Activated naive CD8-positive, alpha-beta T cell treated with anti-CD3 and anti-CD28 coated beads, Interleukin-2, amount 50 U/mL, for 16 hours (primary cell): ENCODE measurements at places on chromosomes 3 and 15.

DNA sequence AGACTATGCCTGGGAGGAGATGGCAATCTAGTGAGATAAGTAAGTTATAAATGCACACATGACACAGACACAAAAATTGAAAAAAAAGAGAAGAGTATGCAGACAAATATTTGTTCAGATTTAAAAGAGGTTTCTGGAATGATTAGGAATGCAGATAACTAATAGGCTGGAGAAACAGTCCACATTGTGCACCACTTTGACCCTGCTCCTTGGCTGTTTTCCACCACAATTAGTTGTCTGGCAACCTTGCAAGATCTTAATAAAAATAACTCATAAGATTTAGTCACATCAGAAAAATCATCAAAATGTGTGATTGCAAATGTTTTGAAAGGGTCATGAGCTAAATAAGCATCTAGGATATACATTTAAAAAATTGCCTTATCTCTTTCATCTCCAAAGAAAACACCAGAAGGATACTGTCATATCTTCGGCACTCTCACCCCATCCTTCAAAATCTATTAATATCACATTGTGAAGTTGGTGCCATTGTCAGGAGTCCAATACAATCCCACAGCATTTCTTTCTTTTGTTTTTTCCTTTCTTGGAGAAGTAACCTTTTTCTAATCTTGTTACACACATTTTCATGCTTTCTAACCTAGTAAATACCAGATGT is 153.7 kb upstream of the KCNMB2 start:
- no peak for DNase-seq

GRCh38 chr15:27219636-27220035 is 248.7 kb downstream of the GABRG3 start:
- DNase-seq, result no peak

- DNase-seq, result peak; percentile 49
Measured at GRCh38 chr15:33226559-33227181, 32.2 kb upstream of the FMN1 start.

GRCh38 chr3:186362988-186363387 is 954 bp upstream of the DGKG start:
- no peak for DNase-seq

- DNase-seq, result no peak
Measured at GRCh38 chr15:97196048-97197014, 764.2 kb upstream of the ARRDC4 start.

- DNase-seq, result no peak
Measured at GRCh38 chr3:172138193-172138537, 98.8 kb downstream of the FNDC3B start.

- no peak for DNase-seq
Measured at GRCh38 chr3:46321461-46322104, 32.3 kb upstream of the CCR2 start.

DNA sequence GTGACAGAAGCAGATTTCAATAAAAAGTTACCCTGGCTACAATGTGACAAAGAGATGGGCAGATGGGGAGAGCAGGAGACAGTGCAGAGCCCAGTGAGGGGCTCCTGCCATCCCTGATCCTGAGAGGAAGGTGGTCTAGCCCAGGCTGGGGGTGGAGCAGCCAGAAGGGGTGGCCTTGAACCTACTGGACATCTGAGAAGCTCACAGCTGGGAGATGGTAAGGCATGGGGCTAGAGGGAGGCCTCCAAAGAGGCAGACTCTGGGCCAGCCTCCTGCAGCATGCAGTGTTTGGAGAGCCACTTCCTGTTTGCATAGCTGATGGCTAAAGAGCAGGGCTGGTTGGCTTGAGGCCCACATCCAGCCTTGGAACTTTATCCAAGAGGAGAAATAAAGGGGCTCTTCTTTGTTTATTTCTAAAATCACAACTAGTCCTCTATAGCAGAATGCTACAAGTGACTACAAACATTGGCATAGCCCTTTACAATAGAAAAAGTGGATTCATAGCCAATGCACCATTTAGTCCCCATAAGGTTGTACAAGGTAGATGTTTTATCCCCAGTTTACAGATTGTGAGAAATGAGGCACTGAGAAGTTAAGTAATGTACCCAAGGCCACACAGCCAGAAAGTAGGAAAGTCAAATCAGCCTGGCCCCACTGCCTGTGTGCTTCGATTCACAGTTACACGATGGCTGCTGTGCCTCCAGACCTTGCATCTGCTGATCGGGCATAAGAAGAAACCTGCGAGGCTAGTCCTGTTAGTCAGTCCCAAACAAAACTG is 4.6 kb downstream of the EFCC1 start:
- no peak for DNase-seq

- DNase-seq, result no peak
Measured at GRCh38 chr3:188832146-188832545, 339.6 kb upstream of the TPRG1 start.

GRCh38 chr3:197368821-197369220 is 70.4 kb upstream of the DLG1 start:
- no peak for DNase-seq

GRCh38 chr15:43534897-43535296 is 17.5 kb downstream of the MAP1A start:
- no peak for DNase-seq

DNA sequence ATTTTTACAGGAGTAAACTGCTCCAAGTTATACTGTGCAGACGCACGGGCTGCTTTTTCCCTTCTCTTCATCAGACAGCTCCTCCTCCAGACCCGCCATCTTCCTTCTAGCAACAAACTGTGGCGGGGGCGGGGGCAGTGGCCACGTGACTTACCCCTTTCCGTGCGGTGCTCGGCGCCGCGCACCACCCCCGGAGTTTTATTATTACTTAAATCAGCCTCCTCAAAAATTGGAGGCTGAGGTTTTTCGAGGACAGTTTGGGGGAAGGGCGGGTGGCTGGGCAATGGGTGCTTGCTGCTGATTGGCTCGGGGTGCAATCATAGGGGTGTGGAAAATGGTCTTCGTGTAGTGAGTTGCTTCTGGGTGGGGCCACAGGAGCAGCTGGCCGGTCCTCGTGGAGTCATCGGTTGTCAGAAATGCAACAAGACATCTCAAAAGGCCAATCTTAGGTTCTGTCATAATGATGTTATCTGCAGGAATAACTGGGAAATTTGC is 77.1 kb upstream of the MFGE8 start:
- DNase-seq, result no peak

GRCh38 chr3:18080198-18080689 is 337.8 kb upstream of the TBC1D5 start:
- DNase-seq, result no peak

DNA sequence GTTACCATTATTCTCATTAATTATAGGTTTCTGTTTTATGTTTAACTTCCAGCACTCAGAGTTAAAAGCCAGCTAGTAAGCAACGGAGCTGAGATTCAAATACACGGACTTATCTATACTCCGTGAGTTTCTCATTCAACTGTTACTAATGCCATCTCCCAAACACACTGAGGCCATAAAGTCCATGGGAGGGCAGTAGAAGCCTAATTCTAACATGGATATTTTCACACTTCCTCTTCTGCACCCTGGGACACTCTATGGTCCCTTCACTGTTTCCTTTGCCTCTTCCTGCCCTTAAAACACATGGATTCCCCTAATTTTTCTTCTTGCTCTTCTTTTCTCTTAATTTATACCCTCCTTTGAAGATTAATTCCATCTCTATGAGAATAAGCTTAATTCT is 245.0 kb downstream of the KLF13 start:
- DNase-seq, result no peak

GRCh38 chr15:56812221-56812620 is 78.9 kb upstream of the ZNF280D start:
- no peak for DNase-seq

DNA sequence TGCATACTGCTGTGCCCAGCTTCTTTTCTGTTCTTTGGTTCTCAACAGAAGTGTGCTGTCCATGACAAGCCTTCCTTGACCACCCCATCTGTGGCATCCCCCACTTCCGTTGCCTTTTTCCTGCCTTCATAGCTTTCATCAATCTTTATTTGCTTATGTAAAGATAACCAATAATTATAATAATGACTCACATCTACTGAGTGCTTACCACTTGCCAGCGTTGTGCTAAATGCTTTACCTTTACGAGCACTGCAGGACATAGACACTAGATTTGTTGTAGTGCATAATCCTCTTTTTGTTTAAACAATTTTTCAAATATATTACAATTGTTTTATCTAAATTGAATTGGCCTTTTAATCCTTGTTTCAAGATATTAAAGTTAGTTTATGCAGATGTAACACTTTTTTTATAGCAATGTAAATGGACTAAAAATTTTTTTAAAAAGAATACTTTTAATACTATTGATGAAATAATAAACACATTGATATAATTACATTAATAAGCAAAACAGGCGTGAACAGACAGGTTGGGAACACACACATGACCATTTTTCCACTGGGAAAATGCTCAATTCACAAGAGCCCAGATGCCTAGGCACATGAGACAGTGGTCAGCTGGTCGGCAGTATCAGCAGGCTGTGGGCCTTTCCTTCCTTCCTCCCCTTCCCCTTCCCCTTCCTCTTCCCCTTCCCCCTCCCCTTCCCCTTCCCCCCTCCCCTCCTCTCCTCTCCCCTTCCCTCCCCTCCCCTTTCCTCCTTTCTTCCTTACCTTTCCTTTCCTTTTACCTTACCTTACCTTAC is 42.5 kb downstream of the TRAK1 start:
- DNase-seq, result no peak

- DNase-seq, result no peak
Measured at GRCh38 chr3:120642368-120642948, 39.6 kb downstream of the HGD start.

- no peak for DNase-seq
Measured at GRCh38 chr3:14768881-14769280, 49.9 kb upstream of the FGD5 start.

DNA sequence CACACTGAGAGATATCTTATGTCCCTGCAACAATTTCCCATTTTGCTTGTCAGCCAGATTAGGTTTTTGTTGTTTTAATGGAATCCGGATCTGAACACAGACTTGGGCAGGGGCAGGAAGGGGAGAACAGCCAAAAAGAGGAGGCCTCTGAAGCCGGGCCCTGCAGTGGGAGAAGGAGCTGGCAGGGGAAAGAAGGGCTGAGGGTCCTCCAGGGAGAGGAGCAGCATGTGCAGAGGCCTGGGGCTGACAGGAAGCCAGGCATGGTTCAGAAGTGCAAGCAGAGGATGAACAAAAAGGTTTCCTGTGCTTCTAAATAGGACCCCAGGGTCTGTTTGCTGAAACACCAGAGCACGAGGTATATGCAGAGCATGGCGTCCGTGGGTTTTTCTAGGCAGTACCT is 49.1 kb upstream of the POMGNT2 start:
- no peak for DNase-seq

DNA sequence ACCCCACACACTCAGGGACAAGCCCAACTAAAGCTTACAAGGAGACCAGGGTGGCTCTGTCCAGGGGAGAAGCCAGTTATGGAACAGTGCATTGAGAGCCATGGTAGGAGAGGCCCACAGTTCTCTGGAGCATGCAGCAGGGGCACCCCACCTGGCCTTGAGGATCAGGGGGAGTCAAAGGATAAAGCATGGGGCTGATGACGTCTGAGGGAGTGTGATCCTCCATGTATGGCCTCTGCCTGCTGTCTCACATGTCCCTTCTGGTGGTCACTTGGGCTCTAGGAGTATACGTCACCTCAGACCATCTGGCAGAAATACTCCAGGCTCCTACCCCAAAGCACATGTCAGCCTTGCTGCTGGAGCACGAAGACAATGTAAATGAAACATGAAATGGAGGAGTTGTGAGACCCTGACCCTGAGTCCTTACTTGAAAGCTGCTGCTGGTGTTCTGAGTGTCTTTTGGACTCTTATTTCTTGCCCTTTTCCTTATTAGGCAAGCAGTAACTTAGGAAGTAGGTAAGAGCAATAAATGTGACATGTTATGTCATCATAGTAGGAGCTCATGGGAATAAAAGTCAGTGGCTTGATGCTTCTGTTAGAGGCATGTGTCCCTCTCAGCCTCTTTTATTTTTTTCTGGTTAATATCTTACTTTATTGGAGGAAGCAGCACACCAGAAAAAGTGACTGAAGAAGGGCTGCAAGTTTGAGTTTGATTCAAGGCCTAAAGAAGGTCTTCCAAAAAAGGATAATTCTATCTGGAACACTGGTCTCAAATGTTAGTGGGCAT is 15.5 kb downstream of the SRPRB start:
- DNase-seq, result no peak

DNA sequence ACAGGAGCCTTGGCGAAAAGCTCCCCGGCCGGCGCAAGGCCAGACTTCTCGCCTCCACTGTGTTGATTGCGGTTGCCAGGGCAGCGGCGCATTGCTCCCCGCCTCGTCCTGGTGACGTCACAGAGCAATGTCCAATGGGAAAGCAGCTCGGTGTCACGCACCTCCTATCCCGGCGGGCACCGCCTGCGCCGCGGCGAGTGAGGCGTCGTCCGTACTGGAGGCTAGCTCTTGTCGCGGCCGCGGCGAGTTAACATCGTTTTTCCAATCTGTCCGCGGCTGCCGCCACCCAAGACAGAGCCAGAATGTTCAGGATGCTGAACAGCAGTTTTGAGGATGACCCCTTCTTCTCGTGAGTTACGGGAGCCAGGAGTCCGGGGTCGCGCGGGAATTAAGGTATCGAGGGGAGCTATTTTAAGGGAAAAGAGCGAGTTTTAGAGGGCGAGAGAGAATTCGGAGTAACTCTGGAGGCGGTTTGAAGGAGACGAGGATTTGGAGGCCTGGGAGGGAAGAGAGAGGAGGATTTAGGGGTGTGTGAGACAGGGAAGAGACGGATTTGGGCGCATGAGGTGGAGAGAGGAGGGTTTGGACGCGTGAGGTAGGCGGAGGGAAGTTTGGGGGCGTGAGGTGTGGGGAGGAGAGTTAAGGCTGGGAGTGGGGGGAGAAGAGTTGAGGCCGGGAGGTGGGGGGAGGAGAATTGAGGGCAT is at the start of gene MLF1:
MLF1 (plus strand) TSS at position 196 of the 704 bp plus-strand sequence; CDS start at position 303, 107 bp downstream.
- peak; percentile 49 for DNase-seq

DNA sequence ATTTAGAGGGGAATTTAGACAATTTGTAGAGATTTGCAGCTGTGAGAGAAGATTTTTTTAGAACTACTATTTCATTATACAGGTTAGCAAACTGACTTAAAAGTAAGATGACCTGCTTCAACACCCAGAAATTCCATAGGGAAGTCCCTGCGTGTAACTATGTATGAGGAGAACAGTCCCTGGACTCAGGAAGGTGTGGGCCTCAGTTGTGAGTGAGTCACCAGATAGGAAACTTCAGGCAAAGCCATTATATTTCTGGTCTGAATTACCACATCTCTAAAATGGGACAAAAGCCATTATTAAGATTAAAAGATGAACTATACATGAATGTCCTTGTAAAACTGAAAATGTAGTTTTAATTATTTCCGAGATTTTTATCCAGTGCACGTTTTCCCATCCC is 488.3 kb upstream of the GOLIM4 start:
- no peak for DNase-seq

DNA sequence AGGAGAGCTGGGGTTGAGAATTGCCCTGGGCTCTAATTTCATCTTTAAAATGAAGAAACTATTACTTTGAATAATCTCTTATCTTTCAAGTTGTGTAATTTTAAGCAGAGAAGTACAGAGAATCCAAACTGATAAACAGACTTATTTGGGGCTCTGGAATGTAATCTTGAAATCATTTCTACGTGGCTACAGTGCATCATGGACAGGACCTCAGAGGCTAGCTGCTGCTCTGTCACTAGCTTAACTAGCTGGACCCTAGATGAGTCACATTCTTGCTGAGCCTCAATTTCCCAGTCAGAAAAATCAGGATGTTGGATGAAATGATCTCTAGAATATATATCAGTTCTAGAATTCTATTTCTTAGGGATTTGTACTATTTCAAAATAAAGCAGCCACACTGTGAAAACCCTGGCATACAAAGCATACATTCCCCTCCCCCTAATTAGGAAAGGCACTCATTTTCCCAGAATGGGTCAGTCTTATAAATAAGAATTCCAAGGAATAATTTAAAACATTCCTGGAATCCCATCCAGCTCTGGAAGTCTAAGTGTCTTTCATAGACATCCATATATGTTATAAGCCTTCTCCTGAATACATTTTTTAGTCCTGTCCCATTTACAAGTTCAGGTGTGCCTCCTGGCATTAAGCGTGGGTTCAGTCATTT is 47.2 kb downstream of the RASGRP1 start:
- DNase-seq, result no peak
